ENCODE measurements at places on chromosomes 2 and 18.

DNA sequence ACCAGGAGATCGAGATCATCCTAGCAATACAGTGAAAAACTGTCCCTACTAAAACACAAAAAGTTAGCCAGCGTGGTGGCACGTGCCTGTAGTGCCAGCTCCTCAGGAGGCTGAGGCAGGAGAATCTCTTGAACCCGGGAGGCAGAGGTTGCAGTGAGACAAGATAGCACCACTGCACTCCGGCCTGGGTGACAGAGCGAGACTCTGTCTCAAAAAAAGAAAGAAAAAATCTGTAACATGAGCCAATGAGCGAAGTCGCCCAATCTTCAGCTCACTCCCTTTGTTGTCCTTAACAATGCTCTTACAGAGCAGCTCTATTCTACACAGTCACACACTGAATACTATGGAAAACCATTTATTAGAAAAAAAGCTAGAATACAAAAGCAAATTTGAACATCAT is 22.0 kb downstream of the FAM98A start:
- DNase-seq, result no peak

- no peak for DNase-seq
Measured at GRCh38 chr2:46747297-46747818, 168.2 kb downstream of the MCFD2 start.

- DNase-seq, result no peak
Measured at GRCh38 chr18:446941-447560, 53.5 kb downstream of the COLEC12 start.

DNA sequence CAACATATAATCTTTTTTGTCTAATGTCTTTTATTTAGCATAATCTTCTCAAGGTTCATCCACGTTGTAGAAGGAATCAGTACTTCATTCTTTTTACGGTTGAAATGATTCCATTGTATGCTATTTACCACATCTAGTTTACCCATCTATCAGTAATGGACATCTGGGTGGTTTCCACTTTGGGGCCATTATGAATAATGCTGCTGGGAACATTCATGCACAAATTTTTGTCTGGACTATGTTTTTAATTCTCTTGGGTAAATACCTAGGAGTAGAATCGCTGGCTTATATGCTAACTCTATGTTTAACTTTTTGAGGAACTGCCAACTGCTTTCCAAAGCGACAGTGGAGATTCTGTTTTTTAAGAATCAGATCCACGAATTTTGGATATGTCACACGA is 7.4 kb upstream of the GCG start:
- DNase-seq, result no peak

DNA sequence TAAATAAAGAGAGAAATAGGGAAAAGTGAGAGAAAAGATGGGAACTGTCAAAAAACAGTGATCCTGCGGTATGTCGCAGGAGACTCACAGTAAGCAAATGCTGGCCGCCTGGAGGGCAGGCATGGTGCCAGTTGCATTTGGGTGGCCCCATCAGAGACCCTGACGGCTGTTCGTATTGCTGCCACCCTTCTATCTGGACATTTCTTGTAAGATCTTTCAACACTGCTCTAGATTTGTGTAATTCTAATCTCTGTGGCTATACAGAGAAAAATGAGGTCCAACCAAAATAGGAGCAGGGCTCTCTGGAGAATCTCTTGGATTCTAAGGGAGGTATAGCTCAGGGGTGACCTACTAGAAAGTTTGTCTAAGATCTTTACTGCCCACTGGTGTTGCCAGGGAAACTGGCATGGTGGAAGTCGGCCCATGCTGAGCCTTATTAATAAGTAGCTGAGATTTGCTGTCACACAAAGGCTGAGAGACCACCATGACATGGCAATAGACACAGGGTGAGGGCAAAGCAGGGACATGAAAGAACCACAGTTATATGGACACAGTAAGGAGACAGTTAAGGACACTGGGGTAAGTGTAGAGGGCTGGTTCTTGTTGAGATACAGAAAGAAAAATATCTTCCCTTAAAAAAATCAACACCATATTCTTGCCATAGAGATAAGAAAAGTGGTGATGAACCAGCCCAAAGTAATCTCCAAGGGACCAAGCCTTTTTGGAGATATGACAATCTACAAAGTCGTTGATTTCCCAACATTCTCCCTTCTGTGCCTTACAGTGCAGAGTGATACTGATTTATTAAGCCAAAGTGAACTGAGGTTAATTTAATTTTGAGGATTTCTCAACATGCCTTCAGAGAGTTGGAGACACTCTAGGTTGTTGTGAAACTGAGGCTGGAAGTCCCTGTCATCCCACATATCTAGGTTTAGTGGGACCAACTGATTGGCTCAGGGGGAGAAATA is 26.4 kb upstream of the FZD7 start:
- DNase-seq, result no peak

DNA sequence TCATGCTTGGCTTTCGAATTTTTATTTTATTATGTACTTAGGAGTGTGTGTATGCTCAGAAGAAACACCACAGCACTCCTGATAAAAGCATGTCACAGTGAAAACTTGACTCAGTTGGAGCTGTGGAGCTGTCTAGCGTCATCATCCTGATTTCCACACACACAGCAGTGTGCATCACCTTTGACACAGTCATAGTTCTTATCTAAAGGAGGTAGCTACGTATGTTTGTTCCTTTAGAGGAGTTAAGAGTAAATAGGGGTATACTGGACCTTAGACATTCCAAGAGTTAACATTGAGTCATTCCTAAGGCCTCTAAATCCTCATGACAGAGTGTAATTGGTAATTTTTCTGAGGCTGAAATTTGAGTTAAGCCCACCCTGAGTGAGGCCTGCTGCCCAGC is 96.9 kb downstream of the PHLPP1 start:
- DNase-seq, result no peak

DNA sequence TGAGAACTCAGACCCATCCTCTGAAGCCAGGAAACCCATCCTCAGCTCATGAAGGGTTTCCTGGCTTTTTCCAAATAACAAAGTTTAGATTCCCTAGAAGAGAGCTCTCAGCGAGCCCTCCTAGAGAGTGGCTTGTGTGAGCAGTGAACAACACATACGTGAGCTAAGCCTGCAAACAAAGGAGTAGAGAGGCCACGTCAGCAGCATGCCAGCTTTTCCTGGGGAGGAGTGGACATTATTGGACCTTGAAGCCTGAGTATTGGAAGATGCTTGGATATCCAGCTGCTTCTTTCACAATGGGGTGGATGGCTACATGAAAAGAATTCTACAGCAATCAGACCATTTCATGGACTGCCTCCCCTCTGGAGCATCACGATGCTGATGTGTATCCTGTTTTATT is 21.1 kb downstream of the KIF5C start:
- DNase-seq, result no peak

GRCh38 chr2:142841788-142842187 is 35.7 kb upstream of the KYNU start:
- DNase-seq, result no peak

GRCh38 chr2:33475224-33476130 is 972 bp upstream of the RASGRP3 start:
- DNase-seq, result peak; percentile 46

- no peak for DNase-seq
Measured at GRCh38 chr2:234467289-234467688, 29.6 kb downstream of the ARL4C start.

- DNase-seq, result no peak
Measured at GRCh38 chr18:41905786-41906527, 49.1 kb upstream of the PIK3C3 start.

GRCh38 chr2:236717120-236717519 is 147.5 kb downstream of the ACKR3 start:
- DNase-seq, result no peak

GRCh38 chr2:223000872-223001796 is 50.9 kb upstream of the KCNE4 start:
- DNase-seq, result no peak

DNA sequence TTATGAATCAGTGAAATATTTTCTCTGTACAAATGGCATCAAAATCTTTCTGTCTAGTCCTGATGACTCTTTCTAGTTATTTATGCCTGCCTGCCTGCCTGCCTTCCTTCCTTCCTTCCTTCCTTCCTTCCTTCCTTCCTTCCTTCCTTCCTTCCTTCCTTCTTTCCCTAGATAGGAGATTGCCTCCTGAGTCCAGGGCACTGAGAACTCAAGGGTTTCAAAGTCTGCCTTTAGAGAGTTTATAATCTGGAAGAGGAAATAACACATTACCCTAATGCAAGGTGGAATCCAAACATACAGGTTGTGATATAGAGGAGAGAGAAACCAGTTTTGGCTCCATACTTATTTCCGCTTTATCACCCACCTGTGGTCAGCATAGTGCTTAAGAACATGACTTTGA is 98.1 kb upstream of the SERPINE2 start:
- no peak for DNase-seq

DNA sequence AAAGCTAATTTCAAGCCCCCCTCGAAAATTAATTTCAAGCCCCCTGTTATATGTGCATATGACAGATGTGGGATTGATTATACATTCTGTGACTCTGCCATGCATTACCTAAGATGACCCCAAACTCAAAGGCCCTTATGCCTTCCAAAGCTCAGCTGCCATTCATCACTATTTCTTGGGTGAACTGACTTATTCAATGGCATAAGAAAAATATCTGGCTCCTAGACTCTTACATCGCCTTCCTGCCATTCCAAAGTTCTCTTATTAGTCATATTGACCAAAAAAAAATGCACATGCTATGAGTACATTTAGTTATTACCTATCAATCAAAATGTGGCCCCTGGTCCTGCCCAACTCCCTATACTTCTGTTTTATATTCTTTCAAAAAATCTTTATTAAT is 291.8 kb upstream of the CHAC2 start:
- DNase-seq, result no peak

- DNase-seq, result no peak
Measured at GRCh38 chr18:59516356-59517155, 157.5 kb upstream of the LMAN1 start.

DNA sequence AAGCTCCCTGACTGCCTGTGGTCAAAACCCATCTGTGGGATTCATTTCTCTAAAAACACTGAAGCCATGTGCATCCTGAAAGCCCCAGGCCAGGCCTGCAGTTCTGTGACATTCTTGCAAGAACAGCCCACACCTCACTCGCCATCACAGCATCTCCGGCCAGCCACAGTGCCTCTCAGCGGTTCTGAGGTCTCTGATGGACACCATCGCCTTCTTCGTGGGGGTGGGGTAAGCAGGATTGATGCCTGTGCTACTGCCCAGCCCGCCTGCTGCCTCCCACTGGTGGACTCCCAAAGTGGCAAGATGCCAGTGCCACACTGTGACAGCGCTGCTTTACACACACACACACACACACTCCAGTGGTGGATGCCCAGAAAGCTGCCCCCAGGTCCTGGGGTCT is 5.2 kb upstream of the PRLH start:
- no peak for DNase-seq

GRCh38 chr18:22335731-22336198 is 82.0 kb downstream of the CTAGE1 start:
- DNase-seq, result no peak

DNA sequence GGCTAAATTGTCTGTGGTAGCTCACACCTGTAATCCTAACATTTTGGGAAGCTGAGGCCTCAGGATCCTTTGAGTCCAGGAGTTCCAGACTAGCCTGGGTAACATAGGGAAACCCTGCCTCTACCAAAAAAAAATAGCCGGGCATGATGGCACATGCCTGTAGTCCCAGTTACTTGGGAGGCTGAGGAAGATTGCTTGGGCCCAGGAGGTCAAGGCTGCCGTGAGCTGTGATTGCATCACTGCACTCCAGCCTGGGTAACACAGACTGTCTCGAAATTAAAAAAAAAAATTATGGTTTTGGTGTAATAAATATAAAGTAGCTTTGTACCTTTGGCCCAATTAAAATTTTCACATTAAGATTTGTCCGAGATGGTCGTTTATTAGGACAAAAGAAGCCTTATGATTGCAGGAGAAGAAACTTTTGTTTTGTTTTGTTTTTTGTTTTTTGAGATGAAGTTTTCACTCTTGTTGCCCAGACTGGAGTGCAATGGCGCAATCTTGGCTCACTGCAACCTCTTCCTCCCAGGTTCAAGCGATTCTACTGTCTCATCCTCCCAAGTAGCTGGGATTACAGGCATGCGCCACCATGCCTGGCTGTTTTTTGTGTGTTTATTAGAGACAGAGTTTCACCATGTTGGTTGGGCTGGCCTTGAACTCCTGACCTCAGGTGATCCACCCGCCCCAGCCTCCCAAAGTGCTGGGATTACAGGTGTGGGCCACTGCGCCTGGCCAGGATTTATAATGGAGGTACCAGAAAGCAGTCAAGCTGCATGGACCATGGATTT is 4.1 kb downstream of the MTA3 start:
- DNase-seq, result no peak

DNA sequence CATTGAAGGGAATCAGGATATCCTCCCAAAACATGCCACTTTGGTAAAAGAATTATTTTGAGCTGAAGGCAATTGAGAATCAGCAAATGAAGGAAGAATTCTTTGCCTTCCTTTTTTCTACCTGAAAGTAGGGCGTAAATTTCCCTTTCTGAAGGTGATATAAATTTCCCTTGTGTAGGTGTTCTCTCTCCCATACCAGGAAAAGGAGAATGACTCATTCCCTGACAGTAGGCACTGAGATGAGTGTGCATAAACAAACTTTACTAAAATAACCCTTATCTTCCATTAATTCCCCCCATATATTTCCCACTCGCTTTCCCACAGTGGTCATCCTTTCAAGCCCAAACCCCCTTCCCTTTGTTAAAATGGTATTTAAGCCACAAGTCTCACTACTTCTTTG is 1339.0 kb downstream of the LRP1B start:
- DNase-seq, result no peak

- DNase-seq, result no peak
Measured at GRCh38 chr2:108239786-108240185, at the start of gene SULT1C3. TSS of gene SULT1C3 (plus strand) at chr2:108239968. CDS start at chr2:108247195, 7,227 bp downstream.

- DNase-seq, result no peak
Measured at GRCh38 chr18:59907172-59907571, 7.4 kb downstream of the PMAIP1 start.

GRCh38 chr18:44904768-44905167 is 224.1 kb downstream of the SETBP1 start:
- DNase-seq, result no peak

GRCh38 chr2:104068665-104069064 is 785.2 kb upstream of the POU3F3 start:
- no peak for DNase-seq

GRCh38 chr18:35956226-35956625 is 16.3 kb upstream of the RMP24 start:
- DNase-seq, result no peak

DNA sequence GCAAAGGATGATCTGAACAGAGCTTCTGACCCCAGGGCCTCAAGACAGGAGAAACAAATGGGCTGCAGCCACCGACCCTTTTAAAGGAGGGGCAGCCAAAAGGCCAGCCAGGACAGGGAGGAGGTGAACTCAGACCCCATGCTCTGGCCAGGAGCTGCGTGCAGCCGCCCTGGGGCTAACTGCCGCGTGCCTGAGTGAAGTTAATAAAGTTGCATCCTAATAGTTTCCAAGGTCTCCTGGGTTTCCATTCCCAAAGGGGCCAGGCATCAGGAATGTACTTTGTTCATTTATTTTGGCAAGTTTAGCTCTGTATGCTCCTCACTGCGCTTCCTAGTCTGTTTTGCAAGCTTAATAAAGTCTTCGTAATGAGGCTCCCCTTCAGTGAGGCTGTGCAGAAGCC is 60.7 kb downstream of the EN1 start:
- no peak for DNase-seq

DNA sequence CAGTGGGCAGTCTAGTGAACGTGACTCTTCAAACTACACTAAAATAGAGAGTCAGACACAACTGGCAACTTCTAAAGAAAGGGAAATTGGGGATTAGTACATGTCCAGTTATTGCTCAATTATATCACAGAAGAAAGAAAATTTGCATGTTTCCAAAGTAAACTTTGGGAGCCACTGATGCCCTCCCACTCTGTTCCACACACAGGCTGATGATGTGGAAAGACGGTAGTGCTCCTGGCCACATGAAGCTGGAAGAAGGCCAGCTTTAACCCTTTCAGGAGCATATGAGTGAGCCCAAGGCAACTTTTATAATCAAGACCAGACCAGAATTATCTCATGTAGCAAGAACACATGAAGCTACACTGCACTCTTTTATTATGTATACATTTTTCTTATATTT is 141.0 kb downstream of the NR4A2 start:
- DNase-seq, result no peak

Measured in activated CD4-positive, CD25-positive, alpha-beta regulatory T cell (primary cell).